ENCODE measurements at places on chromosomes 11 and 22. TPM values are rescaled to one million over a fixed set of nuclear protein-coding genes. Genes with fewer than 3 reads are reported as not detected.

- no peak overlapping the region for H3K4me3 ChIP-seq
- no peak overlapping the region for H3K27ac ChIP-seq
- DNase-seq, result no peak
- H3K27me3 ChIP-seq, result no peaks in the 10 kb centered on the region
- no peaks in the 10 kb centered on the region for H3K36me3 ChIP-seq
Measured at GRCh38 chr11:93225662-93226061, 27.9 kb upstream of the SLC36A4 start.

The MIOX gene
- total RNA-seq, result not detected

DNA sequence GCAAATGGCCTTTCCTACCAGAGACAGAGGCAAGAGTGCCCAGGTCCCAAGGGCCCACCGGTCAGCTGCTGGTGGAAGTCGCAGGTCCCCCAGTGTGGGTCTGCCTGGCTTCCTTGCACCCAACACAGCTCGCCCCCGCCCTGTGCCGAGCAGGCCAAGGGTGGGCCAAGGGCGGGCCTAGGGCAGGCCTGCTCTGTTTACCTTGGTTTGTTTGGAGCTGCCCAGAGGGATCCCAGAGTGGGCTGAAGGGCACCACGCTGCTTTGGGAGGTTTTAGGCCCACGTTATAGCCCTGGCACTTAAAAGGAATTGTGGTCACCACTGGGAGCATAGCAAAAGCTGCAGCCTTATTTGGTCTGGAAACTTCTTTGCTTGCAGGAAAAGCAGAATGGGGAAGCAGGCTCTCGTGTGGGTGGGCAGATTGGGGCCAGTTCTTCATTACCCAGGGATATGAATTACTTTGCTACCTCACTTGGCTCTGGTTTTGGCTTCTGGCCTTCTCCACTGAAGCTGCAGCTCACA, 38.0 kb downstream of the MRGPRD start:
- peak overlapping the region; percentile 80 for H3K27ac ChIP-seq
- DNase-seq, result no peak
- no peaks in the 10 kb centered on the region for H3K27me3 ChIP-seq
- no peak overlapping the region for H3K4me3 ChIP-seq
- H3K4me1 ChIP-seq, result no peaks in the 10 kb centered on the region
- no peaks in the 10 kb centered on the region for H3K36me3 ChIP-seq

- H3K27ac ChIP-seq, result no peak overlapping the region
- no peak overlapping the region for H3K4me3 ChIP-seq
- no peaks in the 10 kb centered on the region for H3K27me3 ChIP-seq
Measured at GRCh38 chr11:114912826-114913225, 234.5 kb downstream of the NXPE2 start.

DNA sequence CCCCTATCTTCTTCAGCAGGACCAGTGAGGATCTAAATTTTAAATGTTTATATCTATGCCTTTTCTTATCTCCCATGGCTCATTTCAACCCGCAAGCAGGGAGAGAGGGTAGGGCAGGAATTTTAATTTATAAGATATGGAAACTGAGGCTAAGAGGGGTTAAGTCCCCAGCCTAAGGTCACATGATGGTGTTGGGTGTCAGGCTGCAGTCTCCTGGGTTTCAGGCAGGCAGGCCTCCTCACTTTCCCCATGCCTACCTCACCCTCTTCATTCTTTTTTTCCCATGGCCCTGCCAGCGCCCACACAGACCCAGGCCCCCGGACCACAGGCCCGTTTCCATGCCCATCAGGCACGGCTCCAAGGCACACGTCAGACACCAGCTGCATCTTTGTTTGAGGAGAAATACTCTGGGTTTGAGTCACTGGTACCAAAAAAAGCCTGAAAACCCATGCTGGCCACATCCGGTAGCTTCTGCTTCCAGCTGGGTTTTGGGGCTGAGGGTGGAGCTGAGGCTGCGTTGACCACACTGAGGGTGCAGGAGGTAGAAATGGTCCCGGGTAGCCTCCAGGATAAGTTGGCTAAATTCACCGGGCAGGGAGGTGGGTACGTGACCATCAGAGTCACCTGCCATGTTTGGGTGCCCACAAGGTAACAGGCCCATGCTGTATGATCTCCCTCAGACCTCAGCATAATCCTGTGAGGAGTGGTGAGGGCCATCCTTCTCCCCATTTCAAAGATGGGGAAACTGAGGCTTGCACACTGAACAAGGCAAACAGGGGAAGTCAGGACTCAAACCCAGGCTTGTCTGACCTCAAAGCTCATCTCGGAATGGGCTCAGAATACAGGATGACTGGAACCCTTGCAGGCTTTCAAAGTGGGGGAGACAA, 7.5 kb downstream of the CRYBB1 start:
- no peaks in the 10 kb centered on the region for H3K36me3 ChIP-seq
- H3K4me3 ChIP-seq, result no peak overlapping the region
- H3K27me3 ChIP-seq, result no peaks in the 10 kb centered on the region

The GLB1L3 gene
- total RNA-seq, result not detected

DNA sequence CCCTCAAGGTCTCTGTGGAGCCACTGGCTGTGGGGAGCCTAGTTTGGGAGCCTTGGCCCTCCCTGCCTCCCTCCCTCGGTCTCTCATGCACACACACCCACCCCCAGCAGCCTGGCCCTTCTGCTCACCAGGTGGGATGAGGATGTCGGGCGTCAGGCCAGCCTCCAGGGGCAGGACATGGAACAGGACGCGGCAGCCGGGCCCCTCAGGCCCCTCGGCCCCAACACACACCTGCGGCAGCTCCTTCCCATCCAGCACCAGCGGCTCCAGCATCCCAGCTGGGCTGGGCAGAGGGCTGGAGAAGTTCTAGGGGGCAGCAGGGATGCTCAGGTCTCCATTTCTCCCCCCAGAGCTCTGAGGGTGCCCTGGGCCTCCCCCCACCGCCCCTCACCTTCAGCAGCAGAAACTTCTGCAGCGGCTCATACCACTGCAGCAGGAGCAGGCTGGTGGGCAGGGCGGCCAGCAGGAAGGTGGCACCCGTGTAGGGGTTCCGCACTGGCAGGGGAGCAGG, 11.2 kb downstream of the MAP4K2 start:
- H3K27me3 ChIP-seq, result no peaks in the 10 kb centered on the region
- H3K4me3 ChIP-seq, result no peak overlapping the region
- peaks cover 61% of the 10 kb centered on the region for H3K36me3 ChIP-seq
- DNase-seq, result no peak

The MEI1 gene
- under 0.01 TPM for total RNA-seq

- no peak for DNase-seq
- H3K27ac ChIP-seq, result no peak overlapping the region
- no peaks in the 10 kb centered on the region for H3K36me3 ChIP-seq
- no peaks in the 10 kb centered on the region for H3K27me3 ChIP-seq
- H3K4me1 ChIP-seq, result no peaks in the 10 kb centered on the region
Measured at GRCh38 chr22:25080855-25081254, 118.8 kb upstream of the CRYBB3 start.

The C11orf86 gene
- total RNA-seq, result not detected

GRCh38 chr11:27868709-27869108, 168.5 kb upstream of the BDNF start:
- no peak for DNase-seq
- no peaks in the 10 kb centered on the region for H3K36me3 ChIP-seq
- H3K4me3 ChIP-seq, result no peak overlapping the region
- no peak overlapping the region for H3K27ac ChIP-seq
- H3K27me3 ChIP-seq, result no peaks in the 10 kb centered on the region

All from tibial nerve (tissue), 4 donors.